ENCODE measurements at places on chromosomes 5 and 9. TPM values are rescaled to one million over a fixed set of nuclear protein-coding genes. Genes with fewer than 3 reads are reported as not detected.

Gene DCAF12
- polyA plus RNA-seq, result 68.3 TPM

Gene CCDC180
- polyA plus RNA-seq, result 29.6 TPM

Gene PCDHB11
- 2.4 TPM for polyA plus RNA-seq

DNA sequence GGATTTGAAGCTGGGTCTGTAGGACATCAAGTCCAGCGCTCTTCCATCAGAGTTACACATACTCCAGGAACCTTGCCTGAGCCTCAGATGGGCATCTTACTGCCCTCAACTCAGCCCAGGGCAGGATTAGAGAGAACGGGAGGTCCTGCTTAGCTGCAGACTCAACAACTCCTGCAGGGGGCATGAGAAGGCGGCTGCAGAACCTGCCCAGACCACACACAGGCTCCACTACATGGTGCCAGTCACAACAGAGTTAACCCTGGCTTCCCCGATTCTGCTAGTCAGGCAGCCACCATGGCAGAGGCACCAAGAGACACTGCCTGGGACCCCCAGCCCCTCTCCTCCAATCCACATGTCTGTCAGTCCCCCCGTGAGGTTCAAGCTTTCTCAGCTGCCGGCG, 23.9 kb upstream of the CPLX2 start:
- DNase-seq, result no peak

- no peak for DNase-seq
These were observed 72.4 kb upstream of the CXCL14 start for GRCh38 chr5:135651156-135651555.

GRCh38 chr9:136799079-136799853, 3.1 kb downstream of the CCDC183 start:
- peak; percentile 87 for DNase-seq

DNA sequence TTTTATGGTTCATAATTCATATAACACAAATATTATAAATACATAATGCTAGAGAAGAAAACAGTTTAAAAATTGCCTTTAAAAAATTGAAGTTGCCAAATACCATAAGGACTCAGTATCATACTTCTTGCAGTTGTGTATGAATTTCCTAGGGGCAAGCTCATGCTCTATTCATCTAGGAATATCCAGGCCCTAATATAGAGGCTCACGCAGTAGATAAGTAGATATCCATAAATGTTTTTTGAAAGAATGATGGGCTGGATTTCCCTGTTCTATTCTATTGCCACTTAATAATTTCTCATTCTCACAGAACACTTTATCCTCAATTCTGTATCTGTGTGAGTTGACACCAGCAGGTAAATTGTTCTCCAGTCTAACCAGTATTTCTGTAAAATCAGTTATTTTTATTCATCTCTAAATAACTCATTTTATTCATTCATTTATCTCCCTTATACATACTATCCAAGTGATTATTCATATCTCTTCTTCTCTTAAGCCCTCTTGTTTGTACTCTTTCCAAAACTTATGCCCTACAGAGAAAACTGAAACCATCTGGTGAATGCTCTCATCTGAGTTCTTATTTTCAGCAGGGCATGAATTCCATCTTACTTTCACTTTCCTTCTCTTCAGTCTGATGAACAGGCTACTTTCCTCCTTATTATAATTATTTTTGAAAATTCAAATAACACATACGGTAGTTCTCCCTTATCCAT, 97.1 kb downstream of the SLC44A1 start:
- DNase-seq, result no peak

GRCh38 chr9:5449521-5450358, 602 bp upstream of the CD274 start:
- no peak for DNase-seq

DNA sequence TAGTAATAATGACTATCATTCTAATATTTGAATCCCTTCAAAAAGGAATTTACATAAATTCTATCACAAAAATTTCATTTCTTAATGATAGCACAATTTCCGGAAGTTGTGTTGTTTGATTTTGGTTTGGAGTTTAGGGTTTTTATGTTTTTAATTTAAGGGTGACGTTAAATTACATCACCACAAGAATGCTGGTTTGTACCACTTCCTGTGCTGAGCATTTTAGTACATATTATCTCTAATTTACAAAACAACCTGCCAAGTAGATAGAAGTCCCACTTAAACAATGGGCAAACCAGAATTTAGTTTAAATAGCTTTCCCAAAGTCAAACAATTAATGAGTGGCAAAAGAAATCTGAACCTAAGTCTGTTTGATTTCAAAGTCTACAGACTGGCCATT, 63.4 kb downstream of the DENND1A start:
- no peak for DNase-seq

GRCh38 chr9:120715389-120715924, 1.2 kb upstream of the MEGF9 start:
- peak; percentile 53 for DNase-seq

DNA sequence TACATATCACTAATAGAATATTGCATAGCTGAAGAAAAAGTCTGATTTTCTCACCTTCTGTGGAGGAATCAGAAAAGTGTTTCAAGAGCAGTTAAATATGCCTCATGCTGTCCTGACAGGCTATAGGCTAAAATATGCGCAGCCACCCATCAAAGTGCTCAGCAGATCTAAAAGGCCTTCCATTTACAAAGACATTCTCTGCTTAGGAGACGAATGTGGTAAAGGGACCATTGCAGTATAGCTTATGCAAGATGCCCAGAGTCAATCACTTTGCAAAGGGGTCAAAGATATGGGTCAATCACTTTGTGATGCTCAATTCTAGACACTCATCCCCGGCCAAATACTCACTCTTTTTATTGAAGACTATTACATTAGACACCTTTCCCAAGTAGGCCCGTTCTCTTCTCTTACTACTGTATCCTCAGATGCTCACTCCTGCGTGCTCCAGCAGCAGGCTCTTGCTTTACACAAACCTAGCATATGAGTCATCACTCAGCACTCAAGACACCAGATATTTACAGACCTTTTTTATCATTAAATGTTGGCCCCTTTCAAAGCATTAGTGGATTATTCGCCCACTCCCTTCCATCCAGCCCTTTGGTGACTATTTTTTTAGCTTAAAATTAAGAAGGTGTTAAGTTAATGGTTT, 568.2 kb upstream of the CDH18 start:
- no peak for DNase-seq

Measured in left lung (tissue), 14 donors.